Caco-2 (cell line): ENCODE measurements at places on chromosomes 2 and 18.

GRCh38 chr18:72171596-72171995 is 372.5 kb downstream of the CBLN2 start:
- no peak for DNase-seq

DNA sequence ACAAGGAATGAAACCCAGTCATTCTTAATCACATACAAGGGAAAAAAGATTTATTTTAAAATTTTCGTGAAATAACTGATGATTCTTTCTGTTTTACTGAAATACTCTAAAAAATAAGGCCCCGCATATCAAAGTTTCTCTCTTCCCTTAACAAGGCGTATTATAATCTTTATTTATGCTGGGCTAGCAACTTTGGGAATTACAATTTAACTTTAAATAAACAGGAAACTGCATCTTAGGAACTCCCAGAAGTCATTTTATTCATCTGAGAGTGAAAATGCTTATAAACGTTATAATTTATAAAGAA is 166.7 kb downstream of the TCF4 start:
- no peak for DNase-seq

GRCh38 chr2:238898534-238899281 is 50.8 kb downstream of the TWIST2 start:
- DNase-seq = no peak

DNA sequence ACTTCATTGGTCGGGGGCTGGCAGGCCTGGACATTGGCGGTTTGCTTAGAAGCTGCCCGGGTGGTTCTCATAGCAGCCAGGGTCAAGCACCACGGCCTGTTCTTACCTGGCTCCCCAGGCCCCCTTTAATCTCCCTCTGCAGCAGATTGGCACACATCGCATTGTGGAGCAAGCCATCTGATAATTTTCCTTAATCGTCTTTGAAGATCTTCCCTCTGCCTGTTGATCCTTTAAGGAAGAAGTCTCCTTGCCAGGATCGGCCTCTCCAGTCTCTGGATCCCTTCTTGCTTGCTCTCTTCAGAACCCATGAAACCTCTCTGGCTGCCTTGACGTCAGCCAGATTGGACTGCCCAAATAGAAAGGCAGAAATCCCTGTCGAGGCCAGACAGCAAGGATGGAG is 75.8 kb downstream of the NEDD4L start:
- no peak for DNase-seq

GRCh38 chr2:45000341-45000901 is 8.8 kb downstream of the SIX2 start:
- DNase-seq = no peak

DNA sequence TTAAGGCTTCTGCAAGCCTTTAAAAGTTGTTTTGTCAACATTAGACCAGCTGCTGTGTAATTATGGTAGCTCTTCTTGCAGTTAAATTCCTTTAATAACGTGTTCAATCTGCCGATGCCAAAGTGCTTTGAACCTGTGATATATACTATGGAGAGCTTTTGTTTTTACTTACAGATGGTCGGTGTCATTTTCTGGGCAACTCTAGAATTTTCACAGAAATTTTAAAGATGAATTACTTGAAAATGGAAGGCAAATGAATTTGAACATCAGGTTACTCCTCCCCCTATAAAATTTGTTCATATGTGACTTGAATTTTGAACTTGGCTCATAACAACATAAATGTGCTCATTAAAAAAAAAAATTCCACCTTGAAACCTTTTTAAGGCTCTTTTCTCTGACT is 23.0 kb downstream of the LYPD6 start:
- DNase-seq = no peak

DNA sequence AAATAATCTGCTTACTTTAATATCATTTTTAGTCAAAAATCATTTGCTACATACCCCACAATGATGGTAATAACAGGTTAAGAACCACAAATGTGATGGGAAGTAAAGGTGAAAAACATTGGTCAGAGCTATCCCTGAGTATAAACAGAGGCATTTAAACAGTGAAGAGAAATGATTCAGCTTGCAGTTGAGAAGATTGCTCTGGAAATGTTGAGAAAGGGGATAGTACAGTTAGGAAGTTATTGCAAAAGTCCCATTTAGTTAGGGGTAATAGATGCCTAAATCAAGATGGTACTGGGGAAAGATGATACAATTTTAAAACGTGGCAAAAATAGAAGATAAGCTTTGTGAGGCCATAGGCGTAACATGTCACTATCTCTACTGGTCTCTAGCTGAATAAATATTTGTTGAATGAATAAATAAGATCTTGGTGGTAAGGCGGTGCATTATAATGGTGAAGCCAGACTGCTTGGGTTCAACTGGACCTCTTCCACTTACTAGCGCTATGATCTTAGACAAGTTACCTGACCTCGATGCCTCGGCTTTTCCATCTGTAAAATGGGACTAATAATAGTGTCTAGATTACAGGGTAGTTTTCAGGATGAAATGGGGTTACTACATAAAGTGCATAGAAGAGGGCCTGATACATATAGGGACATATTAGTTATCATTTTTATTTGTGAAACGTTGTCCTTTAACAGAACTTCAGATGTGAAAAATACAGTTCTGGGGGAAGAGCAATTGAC is 2.0 kb upstream of the BZW1 start:
- no peak for DNase-seq

GRCh38 chr18:48325115-48325665 is 84.0 kb downstream of the ZBTB7C start:
- no peak for DNase-seq

DNA sequence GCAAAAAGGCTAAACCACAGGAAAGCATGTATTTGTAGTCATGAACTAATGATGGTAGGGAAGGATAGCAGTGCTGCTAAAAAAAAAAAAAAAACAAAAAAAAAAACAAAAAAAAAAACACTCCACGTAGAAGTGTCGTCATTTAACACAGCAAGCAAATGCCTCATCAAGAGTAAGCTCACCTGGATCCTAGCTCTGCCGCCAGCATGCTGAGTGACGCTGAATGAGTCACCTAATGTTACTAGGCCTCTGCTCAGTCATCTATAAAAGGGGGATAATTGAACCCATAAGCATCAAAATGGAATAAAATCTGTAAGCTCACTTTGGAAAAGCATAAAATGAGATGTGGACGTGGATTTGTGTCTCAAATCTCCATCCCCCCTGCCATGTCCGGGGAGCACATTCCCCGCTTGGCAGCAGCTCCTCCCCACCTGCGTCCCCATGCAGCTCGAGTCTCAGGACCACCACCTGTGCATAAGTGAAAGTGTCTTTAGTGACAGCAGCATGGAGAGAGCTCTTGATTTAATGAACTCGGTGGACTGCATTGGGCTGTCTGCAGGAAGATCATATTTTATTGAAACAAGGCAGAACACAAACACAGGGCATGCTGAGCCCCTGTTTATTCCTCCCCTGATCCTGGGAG is 427.5 kb downstream of the LRATD1 start:
- no peak for DNase-seq

GRCh38 chr18:34397286-34397896 is 172.7 kb upstream of the NOL4 start:
- DNase-seq = no peak

DNA sequence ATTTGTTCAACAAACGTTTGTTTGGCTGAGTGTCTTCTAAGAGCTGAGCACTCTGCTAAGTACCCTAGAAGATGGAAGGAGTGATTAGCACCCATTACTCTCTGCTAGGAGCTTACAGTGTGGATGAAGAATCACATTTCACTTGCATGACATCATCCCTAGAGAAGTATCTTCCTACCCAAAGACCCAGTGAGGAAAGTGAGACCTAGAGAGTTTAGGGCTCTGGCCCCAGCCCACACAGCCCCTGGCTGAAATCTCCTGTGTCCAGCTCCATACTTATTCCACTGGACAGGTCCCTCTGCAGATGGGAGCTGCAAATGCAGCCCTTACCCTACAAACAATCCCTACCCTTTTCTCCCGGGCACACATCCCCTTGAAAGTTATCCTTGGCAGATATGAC is 26.8 kb upstream of the EPAS1 start:
- no peak for DNase-seq

DNA sequence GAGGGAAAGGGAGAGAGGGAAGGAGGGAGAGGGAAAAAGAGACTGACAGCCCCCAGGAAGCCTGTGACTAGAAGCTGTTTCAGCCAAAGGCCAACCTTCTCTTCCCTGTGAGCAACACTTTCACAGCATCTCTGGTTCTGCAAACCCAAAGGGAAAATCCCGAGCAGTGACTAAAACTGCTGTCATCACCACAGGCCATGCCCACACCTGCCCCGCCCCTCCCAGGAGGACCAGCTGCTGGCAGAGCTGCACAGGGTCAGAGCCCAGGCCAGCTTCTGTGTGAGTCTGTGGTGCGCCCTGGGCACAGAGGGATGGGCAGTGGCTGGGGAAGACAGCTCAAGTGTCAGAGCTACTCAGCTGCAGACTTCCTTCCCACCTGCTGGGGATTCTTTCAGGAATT is 64.9 kb upstream of the OTOS start:
- DNase-seq = no peak

DNA sequence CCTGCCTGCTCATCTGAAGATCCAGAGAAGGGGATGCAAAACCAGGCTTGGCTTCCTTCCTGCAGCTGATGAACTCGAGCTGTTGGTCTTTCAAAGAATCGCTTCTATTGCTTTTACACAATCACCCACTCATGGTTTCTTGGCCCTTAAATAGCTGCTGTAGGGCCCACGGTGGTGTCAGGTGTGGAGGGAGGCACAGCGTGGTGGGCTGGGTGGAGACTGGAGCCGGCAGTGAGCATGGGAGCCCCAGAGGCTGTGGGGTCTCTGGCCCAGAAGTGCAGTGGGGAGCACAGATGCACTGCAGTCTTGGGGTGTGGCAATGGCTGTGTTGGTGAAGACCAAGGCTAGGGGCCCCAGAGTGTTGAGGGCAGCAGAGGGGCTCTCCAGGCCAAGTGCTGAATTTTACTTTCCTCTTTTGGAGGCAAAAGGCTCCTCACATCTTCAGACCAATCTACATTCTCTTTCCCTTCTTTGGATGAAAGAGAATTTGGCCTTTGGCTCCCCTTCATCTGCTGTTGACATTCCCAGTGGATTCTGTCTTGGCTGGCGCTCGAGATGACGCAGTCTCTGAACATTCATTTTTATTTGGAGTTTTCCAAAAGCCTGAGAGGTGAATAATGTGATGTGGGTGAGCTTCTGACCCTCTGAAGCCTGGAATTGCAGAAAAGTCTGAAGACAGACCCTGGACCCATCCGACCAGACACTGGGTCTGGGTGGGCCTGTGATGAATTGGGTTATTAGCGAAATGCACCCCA is 70.1 kb upstream of the ASB18 start:
- DNase-seq = no peak

GRCh38 chr2:46493241-46493970 is 14.0 kb downstream of the TMEM247 start:
- DNase-seq = no peak
